NCI-H187 treated with DMSO at 0.1 percent for 48 hours (cell line): ENCODE measurements at places on chromosomes 6 and 20.

- no peak for DNase-seq
Observed at GRCh38 chr6:16248271-16248853, 10.0 kb downstream of the GMPR start.

DNA sequence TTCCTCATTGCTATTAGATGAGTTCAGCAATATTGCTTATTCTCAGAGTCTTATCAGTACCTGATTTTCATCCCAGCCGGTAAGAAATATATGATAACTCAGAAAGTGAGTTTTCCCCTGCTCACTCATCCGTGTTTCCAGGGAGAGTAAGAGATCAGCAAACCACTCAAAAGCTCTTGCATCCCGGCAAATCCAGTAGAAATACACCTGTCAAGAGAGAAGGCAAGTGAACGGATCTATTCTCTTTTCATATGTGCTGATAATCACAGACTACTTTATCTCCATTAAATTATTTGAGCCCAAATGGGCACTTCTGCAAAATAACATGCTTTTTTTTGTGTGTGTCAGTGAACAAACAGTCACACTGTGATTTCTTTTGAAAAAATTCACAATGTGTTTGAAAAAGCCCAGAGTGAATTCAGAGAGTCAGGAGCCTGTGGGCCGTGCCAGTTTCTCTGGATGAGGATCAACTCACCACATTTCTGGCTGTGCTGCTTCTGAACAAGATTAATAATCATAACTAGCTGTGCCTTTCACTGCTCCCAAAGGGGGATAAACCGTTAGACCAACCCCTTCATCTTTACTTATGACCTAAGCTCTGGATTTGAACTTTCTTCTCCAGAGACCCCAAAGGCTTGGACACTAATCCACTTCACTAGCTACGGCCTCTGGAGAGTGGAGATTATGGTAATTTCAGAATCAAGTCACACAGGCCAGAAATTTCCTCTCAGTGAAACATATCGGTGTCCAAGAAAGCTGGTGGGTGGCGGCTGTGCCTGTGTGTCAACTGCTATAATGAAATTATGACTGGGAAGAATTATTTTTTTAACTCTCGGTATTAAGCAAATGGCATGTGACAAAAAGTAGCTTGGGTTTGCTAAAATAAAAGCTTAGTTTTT is 44.2 kb downstream of the NOX3 start:
- no peak for DNase-seq

DNA sequence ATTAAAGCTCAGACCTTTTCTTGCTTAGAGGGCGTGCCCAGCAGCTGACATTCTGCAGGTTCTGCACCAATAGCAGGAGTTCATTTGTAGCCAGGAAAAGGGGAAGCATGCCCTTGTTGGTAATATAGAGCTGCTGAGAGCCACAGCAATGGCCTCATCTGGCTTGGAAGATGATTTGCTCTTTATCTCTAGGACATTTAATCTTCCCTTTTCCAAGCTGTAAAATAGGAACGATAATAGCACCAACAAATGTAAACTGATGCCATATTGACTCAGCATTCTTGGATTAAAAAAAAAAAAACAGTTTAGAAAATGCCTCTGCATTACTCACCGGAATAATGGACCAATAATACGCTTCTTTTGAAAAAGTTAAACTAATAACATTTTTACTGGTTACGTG is 93.4 kb upstream of the SLC2A12 start:
- DNase-seq, result no peak

- DNase-seq, result no peak
Observed at GRCh38 chr6:12666886-12667285, 49.7 kb upstream of the PHACTR1 start.

- DNase-seq, result no peak
Observed at GRCh38 chr20:18360635-18361034, 72.3 kb downstream of the ZNF133 start.

- DNase-seq, result peak; percentile 27
Observed at GRCh38 chr20:33211817-33212424, 5.2 kb upstream of the BPIFA3 start.

GRCh38 chr6:168369786-168370185 is 50.2 kb upstream of the DACT2 start:
- no peak for DNase-seq

- DNase-seq, result no peak
Observed at GRCh38 chr6:168037856-168038255, 40.4 kb downstream of the KIF25 start.

DNA sequence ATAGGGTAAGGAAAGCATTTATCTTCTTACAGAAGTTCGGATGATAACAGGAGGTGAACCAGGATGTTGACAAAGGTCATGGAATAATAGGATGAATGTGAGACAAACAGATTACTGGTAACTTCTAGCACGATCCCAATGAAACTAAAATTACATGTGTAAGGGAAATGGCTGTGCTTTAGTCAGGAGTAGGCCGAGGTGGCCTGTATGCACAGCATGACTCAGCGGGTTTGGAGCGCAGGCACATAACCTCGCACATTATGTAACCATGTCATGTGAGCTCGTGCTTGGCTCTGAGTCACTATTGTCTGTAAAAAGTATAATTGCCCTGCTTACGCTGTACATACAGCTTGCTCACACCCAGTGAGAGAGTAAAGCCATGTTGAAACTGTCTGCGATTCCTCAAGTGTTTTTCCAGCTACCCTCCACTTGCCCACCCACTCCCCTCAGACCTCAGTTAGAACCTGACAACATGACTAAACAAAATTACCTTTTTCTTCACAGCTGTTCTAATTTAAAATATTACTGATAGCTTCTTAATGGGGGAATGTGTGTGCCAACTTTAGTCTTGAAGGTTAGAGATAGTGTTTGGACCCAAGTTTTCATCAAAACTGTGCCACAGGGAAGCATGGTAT is 8.2 kb downstream of the CYB5R4 start:
- no peak for DNase-seq

DNA sequence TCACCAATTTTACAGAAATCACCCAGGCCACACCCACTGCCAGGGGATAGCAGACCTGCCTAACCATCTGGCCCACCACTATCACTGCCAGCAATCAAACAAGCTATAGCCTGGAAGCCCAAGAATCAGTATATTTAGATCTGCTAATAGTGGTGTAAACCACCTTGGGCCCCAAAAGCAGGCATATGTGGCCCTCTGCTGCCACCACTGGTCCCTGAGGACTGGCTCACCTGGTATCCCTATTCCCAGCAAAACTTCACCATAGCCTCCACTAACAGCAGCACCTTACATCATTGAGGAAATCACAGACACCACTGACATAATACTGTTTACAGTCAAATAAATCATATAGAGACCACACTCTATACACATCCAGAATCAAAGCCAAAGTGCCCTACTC is 880.4 kb upstream of the MAN1A1 start:
- no peak for DNase-seq

DNA sequence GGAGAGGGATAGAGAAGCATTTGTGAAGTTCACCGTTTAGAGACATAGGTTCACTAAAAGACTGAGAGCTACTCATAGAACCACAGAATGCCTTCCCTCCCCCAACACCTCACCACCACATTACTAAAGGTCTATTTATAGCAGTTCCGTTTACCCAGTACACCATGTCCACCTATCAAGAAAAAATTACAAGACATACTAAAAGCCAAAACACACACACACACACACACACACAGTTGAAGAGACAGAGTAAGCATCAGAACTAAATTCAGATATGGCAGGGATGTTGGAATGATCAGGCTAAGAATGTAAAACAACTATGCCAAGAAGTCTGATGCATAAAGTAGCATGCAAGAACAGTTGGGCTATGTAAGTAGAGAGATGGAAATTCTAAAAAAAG is 52.3 kb downstream of the SLC22A3 start:
- DNase-seq, result no peak

GRCh38 chr6:170137176-170137891 is 153.5 kb downstream of the DLL1 start:
- no peak for DNase-seq

DNA sequence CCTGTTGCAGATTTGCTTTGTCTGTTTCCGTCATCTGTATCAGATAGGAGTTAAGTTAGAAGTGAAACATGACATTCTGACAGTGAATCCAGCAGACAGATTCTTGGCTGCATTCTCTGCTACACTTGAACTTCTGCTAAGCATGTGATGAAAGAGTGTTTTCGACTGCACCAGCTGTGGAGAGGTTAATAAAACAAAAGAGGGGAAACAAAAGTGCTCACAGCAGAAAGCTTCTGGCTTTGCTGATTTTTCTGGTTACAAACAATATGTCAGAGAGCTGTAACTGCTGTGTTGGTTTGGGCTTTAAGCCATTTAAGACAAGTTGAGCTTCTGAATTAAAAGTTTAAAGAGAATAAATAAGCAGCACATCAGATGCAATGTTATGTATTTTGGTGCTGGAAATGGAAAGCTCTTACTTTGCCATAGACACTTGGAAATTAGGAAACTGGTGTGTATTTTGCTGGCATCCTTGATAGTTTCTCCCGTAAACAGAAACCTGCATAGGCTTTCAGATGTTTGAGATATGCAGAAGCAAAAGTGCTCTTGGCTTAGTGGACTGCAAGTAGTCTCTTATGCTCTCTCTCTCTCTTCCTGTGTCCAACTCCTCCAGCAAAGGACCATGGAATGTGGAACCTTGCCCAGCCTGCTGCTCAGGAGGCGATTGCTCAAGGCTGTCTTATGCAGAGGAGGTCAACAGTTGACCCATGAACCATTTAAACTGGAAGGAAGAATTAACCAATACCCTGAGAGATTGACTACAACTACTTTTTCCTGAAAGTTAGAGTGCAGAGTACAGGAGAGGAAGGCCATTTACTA is 104.9 kb downstream of the RPS12 start:
- no peak for DNase-seq

DNA sequence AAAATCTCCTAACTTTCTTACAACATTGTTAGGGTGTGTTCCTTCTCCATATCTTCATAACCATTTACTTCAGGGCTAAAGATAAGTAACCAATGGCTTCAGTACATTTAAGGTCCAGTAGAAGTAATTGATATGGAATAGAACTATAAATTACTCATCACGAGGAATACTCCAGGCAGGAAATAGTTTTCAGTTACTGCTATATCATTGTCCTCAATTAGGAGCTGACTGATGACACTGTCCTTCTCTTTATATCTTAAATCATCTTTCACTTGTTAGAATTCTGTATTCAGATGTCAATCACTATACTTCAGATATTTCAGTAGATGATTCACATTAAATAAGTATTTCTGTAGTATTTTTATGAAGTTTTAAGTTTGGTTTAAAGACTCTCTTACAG is 88.4 kb downstream of the COL19A1 start:
- no peak for DNase-seq

- no peak for DNase-seq
Observed at GRCh38 chr6:16651871-16652270, 109.4 kb downstream of the ATXN1 start.

DNA sequence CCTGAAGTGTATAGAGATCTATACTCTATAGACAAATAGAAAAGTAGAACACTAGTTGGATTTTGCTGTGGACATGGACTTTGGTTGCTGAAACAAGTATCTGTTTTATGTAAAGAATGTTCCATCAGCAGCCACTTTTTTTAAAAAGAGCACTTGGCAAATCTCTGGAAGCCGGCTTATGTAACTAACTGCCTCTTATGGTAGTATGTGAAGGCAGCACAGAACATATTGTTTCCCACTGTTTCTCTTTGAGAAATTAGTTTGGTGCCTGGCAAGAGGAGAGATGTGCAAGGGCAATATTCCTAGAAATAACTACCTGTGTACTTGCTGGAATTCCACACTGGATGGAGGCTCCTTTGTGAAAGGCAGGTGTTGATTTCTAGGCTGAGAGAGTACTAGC is 242.3 kb upstream of the PREP start:
- no peak for DNase-seq

- no peak for DNase-seq
Observed at GRCh38 chr6:77010931-77011542, 452.3 kb downstream of the HTR1B start.

- no peak for DNase-seq
Observed at GRCh38 chr20:53800883-53801604, 207.4 kb upstream of the ZNF217 start.

GRCh38 chr6:62392291-62392690 is 106.3 kb upstream of the KHDRBS2 start:
- DNase-seq, result no peak

- DNase-seq, result no peak
Observed at GRCh38 chr6:116314878-116315277, 35.1 kb upstream of the TSPYL1 start.

DNA sequence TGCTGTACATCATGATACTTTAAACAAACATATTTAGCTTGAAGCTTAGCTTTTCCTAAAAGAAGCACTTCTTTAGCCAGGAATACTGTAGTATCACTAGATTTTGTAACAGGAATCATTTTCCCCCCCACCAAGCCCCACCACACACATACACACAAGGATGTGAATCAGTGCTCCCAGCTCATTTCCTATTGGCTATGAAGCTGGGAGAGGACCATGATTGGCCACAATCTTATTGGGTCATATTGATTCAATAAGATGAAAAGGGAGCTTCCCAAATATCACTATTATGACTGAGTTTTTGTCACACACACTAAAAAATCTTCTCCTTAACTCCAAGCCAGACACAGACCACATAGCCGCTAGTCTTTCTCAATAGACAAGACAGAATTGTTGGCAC is 140.5 kb upstream of the TNFAIP3 start:
- DNase-seq, result no peak

DNA sequence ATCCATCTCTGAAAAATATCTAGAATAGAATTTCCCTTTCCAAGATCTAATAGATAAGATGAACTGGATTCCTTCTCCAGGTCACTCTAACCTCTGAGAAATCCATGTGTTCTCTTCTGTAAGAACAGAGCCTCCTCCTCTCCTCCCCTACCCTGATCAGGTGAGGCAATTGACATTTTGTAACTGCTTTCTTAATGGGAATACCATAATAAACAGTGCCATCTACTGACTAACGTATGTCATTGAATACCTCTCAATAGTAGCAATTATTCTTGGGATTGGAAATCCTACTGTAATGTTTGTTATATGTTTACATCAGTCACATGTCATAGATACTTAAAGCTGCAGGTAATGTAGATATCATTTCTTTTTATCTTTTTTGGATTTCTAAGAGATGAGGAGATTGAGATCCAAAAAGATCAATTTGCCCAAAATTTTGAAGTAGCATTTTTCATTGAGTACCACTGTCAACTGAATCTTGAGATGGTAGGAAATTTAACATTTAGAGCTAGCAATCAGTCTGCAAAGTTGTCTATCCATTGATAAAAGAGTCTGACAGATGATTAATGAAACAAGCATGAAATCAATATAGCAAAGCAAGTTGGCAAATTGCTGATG is 365.8 kb upstream of the HSF2 start:
- DNase-seq, result no peak

DNA sequence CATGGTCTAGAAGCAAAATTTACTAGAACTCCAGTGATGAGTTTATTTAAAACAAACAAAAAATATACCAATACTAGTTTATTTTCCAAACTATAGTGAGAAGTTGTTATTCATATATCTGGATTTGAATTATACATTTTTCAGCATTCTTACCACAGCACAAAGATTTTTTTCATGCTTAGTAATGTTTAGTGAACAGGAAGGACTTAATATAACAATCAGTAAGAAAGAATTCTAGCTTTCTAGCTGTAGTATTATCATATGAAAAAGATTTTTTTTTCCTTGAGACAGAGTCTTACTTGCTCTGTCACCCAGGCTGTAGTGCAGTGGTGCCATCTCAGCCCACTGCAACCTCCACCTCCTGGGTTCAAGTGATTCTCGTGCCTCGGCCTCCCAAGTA is 13.8 kb downstream of the MARCKS start:
- no peak for DNase-seq
